AG08396 (cell line): ENCODE measurements at places on chromosomes 13 and 19.
A peak's percentile ranks its signal among the peaks of the same experiment; 100 is the strongest.

- no peak for DNase-seq
These were observed 82.3 kb downstream of the CDADC1 start for GRCh38 chr13:49329831-49330545.

GRCh38 chr19:56191711-56192110 is 5.9 kb downstream of the ZSCAN5B start:
- no peak for DNase-seq

DNA sequence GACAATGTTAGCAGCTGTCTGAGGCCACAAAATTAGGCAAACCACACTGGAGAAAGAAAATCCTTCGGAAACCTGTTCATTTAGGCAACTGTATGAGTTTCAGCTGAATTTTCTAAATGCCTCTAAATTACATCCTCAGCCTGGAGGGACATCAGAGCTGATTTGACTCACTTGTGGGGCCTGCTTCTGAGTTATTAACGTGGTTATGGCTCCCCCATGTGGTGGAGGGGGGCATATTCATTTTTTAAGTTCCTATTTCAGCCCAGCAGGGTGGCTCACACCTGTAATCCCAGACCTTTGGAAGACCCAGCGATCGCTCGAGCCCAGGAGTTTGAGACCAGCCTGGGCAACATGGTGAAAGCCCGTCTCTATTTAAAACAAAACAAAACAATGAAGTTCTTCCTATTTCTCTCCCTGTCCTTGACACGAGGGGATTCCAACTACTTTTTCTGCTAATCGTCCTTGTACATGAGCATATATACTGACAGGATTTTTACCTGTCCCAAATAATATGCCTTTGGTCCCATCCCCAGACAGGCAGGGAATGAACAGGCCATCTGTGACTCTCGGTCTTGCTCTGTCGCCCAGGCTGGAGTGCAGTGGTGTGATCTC is 31.5 kb upstream of the HIF3A start:
- peak; percentile 73 for DNase-seq

- DNase-seq, result no peak
These were observed 6.1 kb downstream of the LGALS14 start for GRCh38 chr19:39710333-39710890.

- no peak for DNase-seq
These were observed at the start of gene HSD17B14 for GRCh38 chr19:48836089-48837017. TSS of gene HSD17B14 (minus strand) at chr19:48836491. CDS start at chr19:48836411, 80 bp downstream.

GRCh38 chr19:23957660-23958281 is 43.1 kb downstream of the ZNF726 start:
- peak; percentile 53 for DNase-seq

- peak; percentile 94 for DNase-seq
These were observed at the start of gene FNDC3A for GRCh38 chr13:48975856-48976575. TSS of gene FNDC3A (plus strand) at chr13:48975912. CDS start at chr13:49006191, 30,279 bp downstream.

DNA sequence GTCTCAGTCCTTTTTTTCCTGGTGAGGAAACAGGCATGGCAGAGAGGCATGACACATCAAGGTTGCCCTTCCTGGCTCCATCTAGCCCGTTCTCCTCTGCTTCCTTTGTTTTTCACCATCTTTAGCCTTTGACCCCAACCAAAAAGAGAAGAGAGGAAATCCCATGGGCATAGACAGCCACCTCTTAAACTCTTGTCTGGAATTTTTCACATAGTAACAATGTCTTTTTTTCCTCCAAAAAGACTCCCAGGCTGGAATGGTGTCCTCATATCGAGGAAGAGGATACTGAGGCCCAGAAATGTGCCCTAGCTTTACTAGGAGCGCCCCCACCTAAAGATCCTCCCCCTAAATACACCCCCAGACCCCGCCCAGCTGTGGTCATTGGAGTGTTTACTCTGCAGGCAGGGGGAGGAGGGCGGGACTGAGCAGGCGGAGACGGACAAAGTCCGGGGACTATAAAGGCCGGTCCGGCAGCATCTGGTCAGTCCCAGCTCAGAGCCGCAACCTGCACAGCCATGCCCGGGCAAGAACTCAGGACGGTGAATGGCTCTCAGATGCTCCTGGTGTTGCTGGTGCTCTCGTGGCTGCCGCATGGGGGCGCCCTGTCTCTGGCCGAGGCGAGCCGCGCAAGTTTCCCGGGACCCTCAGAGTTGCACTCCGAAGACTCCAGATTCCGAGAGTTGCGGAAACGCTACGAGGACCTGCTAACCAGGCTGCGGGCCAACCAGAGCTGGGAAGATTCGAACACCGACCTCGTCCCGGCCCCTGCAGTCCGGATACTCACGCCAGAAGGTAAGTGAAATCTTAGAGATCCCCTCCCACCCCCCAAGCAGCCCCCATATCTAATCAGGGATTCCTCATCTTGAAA is at the start of gene GDF15:
Gene GDF15, plus strand, starts transcription at position 484 of the 868 bp plus-strand sequence. Its CDS starts 32 bp downstream, at position 516.
- DNase-seq, result peak; percentile 85

GRCh38 chr13:80255946-80256345 is 85.0 kb downstream of the SPRY2 start:
- no peak for DNase-seq

- DNase-seq, result no peak
These were observed at the start of gene RNF17 for GRCh38 chr13:24763596-24764275. TSS of gene RNF17 (plus strand) at chr13:24764169. CDS start at chr13:24764204, 35 bp downstream.

- DNase-seq, result peak; percentile 25
These were observed 177.3 kb upstream of the KL start for GRCh38 chr13:32838945-32839344.

DNA sequence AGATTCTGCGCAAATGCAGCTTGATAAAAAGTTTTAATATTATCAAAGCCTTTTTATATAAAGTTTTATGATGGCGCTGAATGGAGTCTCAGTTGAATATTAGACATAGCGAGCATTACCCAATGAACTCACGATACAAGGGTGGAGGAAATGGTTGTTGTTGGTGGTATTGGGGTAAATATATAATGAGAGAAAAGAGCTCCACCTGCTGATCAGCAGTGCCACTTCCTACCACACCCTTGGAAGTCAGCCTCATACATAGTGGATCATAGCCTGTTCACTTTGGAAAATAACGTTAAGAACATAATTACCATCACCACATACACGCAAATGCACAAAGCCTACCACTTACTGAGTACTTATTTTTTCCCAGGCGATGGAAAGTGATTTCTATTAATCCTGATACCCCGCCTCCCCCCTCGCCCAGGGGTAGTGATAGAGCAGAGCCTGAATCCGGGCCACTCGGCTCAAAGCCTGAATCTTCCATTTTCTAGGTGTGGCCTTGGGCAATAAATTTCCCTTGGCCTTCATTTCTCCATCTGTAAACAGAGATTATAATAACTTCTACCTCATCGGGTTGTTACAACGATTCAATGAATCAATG is 358.3 kb downstream of the KLF5 start:
- DNase-seq, result no peak

- no peak for DNase-seq
These were observed 106.6 kb downstream of the MZT1 start for GRCh38 chr13:72620874-72621273.

DNA sequence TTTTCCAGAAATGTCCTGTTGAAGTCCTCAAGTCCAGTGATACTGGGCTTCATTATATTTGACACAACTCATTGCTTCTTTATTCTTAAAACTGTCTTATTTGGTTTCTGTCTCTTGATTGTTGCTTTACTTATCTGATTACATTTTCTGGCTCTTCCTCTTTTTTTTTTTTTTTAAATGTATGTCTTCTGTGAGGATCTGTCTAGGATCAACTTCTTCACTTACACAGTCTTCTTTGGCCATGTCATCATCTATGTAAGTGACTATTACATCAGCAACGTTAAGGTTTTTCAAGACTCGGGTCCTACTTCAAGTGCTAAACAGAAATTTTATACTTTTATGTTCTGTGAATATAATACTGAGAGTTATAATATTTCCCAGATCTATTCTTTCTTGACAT is 162.1 kb downstream of the PDS5B start:
- no peak for DNase-seq

DNA sequence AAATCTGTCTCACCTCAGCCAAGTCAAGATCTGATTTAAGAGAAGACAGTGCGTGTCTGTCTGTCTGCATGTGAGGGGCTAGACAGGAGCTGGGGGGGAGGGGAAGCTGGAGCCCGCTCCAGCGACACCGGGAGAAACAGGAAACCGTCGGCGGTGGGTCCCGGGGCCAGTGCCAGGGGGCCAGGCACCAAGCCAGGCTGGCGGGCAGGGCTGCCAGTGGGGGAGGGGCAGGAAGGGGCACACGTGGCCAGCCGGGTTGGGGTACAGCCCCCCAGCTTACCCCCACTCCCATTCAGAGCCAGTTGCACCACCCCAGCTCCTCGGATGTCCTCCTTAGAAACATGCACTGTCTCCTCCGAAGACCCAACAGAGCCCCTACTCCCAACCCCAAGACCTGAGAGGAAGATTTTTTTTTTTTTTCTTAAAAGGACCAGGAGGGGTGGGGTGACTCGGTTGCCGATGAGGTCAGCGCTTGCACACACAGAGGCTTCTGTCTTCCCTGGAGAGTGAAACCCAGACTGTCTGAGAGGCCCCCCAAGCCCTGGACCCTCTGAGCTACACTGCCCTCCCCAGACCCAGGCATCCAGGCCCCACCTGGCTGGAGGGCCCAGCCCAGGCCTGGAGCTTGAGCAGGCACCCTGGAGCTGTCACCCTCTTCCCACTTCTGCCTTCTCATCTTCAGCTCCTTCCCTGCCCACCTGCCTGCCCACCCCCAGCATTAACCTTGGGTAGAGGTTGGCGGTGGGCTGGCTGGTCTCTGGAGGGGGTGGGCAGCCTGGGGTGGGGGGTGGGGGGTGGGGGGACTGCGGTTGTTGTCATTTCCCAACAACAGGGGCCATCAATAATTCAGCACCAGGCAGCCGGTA is 4.0 kb downstream of the ERF start:
- DNase-seq, result peak; percentile 70

- DNase-seq, result no peak
These were observed 119.7 kb downstream of the LHFPL6 start for GRCh38 chr13:39483326-39483725.

- DNase-seq, result peak; percentile 69
These were observed 140.4 kb downstream of the TEX29 start for GRCh38 chr13:111460548-111461444.

DNA sequence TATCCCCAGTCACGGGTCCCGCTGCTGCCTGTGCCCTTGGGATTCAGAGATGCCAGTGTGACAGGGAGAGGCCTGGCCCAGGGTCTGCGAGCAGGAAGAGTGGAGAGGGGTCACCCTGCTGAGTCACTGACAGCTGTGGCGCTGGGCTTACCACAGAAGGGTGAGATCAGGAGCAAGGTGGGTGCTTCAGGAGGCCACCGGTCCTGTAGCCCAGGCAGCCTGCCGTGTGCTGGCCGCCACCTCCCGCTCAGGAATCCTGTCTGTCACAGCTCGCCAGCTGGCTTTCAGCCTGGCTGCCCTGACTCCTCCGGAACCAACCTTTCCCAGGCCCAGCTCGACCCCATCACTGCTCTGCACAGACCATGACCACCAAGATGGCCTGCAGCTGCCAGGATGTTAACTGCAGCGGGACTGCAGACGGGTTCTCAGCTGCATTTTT is 25.3 kb downstream of the NAXD start:
- no peak for DNase-seq

- DNase-seq, result no peak
These were observed 158.4 kb upstream of the FNDC3A start for GRCh38 chr13:48817166-48817802.

DNA sequence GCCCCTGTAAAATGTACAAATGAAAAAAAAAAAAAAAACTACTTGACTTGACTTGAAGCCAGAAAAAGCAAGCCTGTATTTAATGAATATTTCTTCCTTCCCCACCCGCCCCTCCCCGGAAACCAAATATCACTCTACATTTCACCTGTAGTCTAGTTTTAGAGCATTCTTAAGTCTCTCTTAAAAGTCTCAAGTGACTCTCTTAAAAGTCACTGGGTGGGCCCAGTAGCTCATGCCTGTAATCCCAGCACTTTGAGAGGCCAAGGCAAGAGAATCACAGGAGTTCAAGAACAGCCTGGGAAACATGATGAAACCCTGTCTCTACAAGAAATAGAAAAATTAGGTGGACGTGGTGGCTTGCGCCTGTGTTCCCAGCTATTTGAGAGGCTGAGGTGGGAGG is 72.0 kb downstream of the TSC22D1 start:
- no peak for DNase-seq

DNA sequence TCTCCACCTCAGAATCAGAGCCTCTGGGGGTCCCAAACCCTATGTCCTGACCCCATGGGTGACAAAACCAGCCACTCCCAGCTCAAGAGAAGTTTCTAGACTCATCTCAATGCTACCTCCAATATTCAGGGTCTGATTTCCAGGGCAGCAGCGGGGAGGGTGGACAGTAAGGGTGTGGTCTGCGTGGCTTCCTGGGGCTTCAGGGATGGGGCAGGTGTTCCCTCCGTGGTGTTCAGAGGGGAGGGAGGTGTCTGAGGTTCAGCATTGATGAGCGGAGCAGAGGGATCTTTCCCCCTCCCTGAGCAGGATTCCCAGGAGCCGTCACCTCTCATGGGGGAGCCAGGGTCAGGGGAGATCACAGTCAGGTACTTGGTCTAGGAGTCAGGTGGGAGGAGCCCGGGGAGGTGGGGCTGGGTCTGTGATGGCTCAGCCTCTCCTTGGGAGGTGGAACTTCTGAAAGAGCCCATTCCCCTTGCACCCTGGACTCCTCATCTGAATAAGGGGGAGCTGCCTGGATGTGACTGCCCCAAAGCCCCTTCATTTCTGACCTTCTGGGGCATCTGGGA is 2.9 kb downstream of the LILRA2 start:
- no peak for DNase-seq

- no peak for DNase-seq
These were observed 98.2 kb upstream of the SERP2 start for GRCh38 chr13:44275381-44275780.

- DNase-seq, result peak; percentile 43
These were observed 58.9 kb upstream of the TM9SF2 start for GRCh38 chr13:99442273-99442895.

GRCh38 chr13:30256713-30257467 is 50.5 kb downstream of the KATNAL1 start:
- no peak for DNase-seq

DNA sequence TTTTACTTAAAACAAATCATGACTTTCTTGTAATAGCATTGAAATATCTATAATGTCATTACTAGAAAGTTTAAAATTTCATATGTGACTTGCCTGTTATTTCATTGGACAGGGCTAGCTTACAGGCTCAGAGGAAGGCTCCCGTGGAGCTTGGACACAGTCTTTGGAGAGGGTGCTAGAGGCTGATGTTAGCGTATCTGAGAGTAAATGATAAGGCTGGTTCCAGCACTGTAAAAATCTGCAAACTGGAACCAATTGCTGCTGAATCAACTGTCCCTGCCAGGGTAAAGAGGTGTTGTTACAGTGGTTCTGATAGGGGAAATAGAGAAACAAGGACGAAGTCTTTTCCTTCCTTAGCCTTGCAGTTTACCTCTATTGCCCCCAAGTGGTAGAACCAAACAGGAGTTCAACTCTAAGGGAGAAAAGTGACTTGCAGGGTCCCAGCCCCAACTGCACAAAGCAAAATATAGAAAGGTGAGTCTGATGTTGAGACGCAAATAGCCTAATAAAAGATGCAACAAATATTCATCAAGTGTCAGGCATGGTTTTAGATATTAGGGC is 901.7 kb downstream of the DIAPH3 start:
- DNase-seq, result peak; percentile 4

- no peak for DNase-seq
These were observed 9.5 kb upstream of the MED26 start for GRCh38 chr19:16637535-16637934.

- DNase-seq, result no peak
These were observed 9.4 kb downstream of the USHBP1 start for GRCh38 chr19:17255150-17255621.

- peak; percentile 58 for DNase-seq
These were observed 17.4 kb downstream of the ZNF579 start for GRCh38 chr19:55563261-55563690.

- peak; percentile 47 for DNase-seq
These were observed 59.0 kb downstream of the PTPRS start for GRCh38 chr19:5281588-5281987.
